ENCODE measurements at places on chromosomes 12 and 14.

GRCh38 chr12:60308366-60308991 lies 712.6 kb downstream of the SLC16A7 start:
- no peak for DNase-seq

DNA sequence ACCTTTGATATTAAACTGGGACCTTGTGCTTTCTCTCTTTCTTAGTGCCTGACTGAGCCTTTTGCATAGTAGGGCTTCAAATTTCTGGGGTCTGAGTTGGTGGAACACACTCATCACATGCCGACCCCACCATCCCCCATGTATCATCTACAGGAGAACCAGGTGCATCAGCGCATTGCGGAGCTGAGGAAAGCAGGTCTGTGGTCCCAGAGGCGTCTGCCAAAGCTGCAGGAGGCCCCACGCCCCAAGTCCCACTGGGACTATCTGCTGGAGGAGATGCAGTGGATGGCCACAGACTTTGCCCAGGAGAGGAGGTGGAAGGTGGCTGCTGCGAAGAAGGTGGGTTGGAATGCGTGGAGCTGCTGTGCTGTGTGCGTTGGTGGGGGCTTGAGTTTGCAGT lies 37.8 kb downstream of the EP400 start:
- no peak for DNase-seq

- DNase-seq, result no peak
Observed at GRCh38 chr14:30291216-30291615, 267.7 kb upstream of the G2E3 start.

DNA sequence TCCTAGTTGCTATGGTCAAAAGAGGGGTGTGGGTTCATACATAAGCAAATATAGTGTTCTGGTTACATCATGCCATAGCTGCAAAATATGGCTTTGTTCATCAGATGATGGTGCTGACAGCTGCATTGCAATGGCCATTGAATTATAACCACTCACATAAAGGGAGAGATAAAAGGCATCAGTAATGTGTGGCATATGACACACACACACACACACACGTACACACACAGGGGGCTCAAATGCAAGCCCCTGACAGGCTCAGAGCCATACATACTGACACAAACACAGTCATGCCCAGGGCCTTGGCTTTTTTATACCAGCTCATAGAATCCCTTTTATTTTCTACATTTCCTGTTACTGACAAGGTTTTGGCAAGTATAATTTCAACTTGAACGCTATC lies 698.9 kb downstream of the BCL11B start:
- DNase-seq, result no peak

- peak; percentile 84 for DNase-seq
Observed at GRCh38 chr12:132444957-132445883, 44.7 kb upstream of the FBRSL1 start.

GRCh38 chr12:127273626-127274025 lies 993.3 kb upstream of the TMEM132C start:
- no peak for DNase-seq

GRCh38 chr14:55777877-55778276 lies 197.9 kb downstream of the KTN1 start:
- DNase-seq, result no peak

GRCh38 chr14:103142026-103142425 lies 18.8 kb downstream of the TNFAIP2 start:
- DNase-seq, result no peak

DNA sequence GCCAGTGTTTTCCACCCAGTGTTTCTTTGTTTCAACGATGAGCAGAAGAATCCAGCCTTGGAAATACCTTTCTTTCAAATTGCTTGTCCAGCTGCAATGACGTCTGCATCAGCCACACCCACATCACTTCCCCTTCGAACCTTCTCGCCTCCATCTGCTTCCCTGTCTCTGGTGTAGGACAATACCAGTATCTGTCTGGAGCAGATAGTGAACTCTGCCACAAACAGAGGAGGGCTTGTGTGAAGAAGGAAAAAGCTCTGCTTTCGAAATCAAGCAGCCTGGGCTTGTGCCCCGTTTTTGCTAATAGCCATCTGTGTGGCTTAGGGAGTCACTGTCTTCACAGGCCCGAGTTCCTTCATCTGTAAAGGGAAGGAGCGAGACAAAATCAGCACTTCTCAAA lies 415.4 kb downstream of the ZFP36L1 start:
- DNase-seq, result no peak

- no peak for DNase-seq
Observed at GRCh38 chr12:47938093-47938492, 25.3 kb upstream of the TMEM106C start.

DNA sequence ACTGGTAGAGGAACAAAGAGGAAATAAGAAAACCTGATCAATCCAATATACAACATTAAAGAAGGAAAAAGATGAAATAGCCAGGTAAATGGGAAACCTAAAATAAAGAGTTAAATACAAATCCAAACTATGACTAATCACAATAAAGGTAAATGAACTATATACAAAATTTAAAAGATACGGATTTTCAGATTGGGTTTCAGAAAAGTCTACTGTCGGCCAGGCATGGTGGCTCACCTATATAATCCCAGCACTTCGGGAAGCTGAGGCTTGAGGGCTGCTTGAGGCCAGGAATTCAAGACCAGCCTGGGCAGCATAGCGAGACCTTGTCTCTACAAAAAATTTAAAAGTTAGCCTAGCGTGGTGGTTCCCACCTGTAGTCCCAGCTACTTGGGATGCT lies 39.9 kb upstream of the CHGA start:
- no peak for DNase-seq

- DNase-seq, result no peak
Observed at GRCh38 chr14:100033347-100034075, 31.7 kb upstream of the EVL start.

GRCh38 chr14:101230851-101231550 lies 327.5 kb upstream of the RTL1 start:
- DNase-seq, result no peak

GRCh38 chr12:54038871-54039414 lies 6.1 kb downstream of the HOXC5 start:
- DNase-seq, result no peak

GRCh38 chr12:7361265-7361664 lies 57.4 kb downstream of the ACSM4 start:
- DNase-seq, result no peak

GRCh38 chr12:109056891-109057290 lies 4.5 kb downstream of the USP30 start:
- no peak for DNase-seq

DNA sequence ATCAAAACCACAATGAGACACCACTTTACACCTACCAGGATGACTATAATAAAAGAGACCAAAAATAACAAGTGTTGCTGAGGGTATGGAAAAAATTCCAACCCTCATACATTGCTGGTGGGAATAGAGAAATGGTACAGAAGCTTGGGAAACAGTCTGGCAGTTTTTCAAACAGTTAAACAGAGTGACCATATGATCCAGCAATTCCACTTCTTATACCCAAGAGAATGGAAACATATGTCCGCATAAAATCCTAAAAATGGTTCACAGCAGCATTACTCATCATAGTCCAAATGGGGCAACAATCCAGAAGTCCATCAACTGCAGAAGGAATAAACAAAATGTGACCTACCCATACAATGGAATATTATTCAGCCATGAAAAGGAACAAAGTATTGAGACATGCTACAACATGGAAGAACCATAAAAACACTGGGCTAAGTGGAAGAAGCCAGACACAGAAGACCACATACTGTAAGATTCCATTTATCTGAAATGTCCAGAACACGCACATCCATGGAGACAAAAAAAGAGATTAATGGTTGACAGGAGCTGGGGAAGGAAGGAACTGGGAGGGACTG lies 44.5 kb downstream of the CHGA start:
- no peak for DNase-seq

GRCh38 chr14:75835156-75835725 lies 146.6 kb downstream of the TGFB3 start:
- no peak for DNase-seq

- DNase-seq, result no peak
Observed at GRCh38 chr14:27236601-27237000, 638.8 kb upstream of the NOVA1 start.

GRCh38 chr14:79137045-79137430 lies 966.9 kb downstream of the NRXN3 start:
- no peak for DNase-seq

GRCh38 chr14:85852906-85853305 lies 323.0 kb downstream of the FLRT2 start:
- DNase-seq, result no peak

GRCh38 chr14:96069421-96069820 lies 30.3 kb downstream of the C14orf132 start:
- DNase-seq, result no peak

- no peak for DNase-seq
Observed at GRCh38 chr12:2266666-2267620, 214.2 kb downstream of the CACNA1C start.

DNA sequence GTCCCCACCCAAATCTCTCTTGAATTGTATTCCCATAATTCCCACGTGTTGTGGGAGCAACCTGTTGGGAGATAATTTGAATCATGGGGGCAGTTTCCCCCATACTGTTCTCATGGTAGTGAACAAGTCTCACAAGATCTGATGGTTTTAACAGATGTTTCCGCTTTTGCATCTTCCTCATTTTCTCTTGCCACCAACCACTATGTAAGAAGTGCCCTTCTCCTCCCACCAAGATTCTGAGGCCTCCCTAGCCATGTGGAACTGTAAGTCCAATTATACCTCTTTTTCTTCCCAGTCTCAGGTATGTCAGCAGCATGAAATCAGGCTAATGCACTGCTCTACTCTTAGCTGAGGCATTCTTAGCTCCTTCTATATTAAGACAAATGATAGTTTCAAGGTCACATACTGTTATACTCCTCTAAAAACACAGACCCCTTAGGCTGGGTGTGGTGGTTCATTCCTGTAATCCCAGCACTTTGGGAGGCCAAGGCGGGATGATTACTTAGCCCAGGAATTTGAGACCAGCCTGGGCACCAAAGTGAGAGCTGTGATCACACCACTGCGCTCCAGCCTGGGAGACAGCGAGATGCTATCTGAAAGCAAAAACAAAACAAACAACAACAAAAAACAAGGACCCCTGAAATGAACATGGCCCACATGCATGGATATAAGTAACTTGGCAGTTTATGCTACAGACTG lies 3.6 kb downstream of the SCAF11 start:
- DNase-seq, result no peak

DNA sequence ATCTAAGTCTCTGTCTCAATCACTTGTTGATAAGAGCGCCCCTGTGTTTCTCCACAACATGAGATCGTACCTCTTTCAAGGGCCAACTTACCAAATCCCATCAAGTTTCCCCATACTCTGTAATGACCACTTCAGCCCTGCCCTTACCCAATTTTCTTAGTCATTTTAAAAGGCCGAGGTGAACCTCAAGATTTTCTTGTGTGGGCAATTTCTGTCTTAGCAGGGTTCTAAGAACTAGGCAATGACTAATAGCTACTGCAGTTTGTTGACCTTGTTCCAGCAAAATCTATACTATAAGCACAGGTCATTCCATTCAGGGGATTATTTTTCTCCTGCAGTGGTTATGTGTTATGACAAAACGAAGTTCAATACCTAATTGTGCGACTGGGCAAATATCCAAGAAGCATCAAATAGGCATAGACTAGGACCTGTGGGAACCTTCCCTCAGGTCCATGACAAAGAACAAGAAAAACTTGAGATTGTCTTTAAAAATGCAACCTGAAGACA lies 359.8 kb downstream of the PCNX1 start:
- DNase-seq, result no peak

GRCh38 chr12:42804928-42805327 lies 215.4 kb upstream of the PRICKLE1 start:
- DNase-seq, result no peak

GRCh38 chr14:24277606-24278321 lies 6.4 kb upstream of the RABGGTA start:
- peak; percentile 25 for DNase-seq

- no peak for DNase-seq
Observed at GRCh38 chr12:113506867-113507266, 35.2 kb upstream of the LHX5 start.

GRCh38 chr12:124770728-124771127 lies 92.9 kb downstream of the SCARB1 start:
- DNase-seq, result no peak

DNA sequence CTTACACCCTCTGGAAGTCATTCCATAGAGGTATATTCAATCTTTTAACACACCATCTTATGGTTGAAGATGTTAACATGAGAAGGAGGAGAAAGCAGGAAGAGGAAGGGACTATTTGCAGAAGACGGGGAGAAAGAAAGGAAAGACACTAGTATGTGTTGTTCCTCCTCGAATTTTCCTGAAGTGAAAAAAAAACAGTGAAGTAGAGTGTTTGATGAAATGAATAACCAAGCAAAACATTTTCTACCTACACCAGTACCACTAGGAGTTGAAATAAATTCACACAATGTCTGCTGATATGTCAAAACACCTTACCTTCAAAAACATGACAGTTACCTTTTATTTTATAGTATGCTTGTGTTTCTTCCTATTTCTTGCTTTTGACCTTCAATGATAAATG lies 1.4 kb upstream of the CNOT2 start:
- no peak for DNase-seq

DNA sequence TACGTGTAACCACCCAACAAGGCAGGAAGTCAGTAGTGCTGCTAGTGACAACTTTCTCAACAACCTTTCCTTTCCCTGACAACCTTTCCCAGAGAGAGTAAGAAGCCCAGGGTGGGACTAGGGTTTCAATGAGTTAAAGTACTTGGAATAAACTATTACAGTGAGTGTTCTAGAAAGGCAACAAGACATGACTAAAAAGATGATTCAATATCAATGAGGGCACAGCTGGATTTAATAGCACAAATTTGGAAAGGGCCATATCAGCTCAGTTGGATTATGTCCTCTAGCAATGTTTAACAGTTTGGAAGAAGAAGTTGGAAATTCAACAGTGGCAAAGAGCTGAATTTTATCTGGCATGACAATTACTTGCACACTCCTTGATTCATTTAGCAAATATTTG lies 90.4 kb upstream of the GRIN2B start:
- no peak for DNase-seq

- DNase-seq, result no peak
Observed at GRCh38 chr14:41349289-41349910, 257.3 kb upstream of the LRFN5 start.

GRCh38 chr12:31687101-31687527 lies 27.6 kb downstream of the ETFBKMT start:
- DNase-seq, result no peak

GRCh38 chr14:104020471-104020870 lies 65.0 kb upstream of the ASPG start:
- DNase-seq, result no peak

- DNase-seq, result no peak
Observed at GRCh38 chr12:26277506-26278246, 82.3 kb downstream of the SSPN start.

GRCh38 chr14:68333262-68333661 lies 459.6 kb downstream of the ZFP36L1 start:
- DNase-seq, result no peak
